ENCODE measurements at places on chromosomes 16 and 17.

DNA sequence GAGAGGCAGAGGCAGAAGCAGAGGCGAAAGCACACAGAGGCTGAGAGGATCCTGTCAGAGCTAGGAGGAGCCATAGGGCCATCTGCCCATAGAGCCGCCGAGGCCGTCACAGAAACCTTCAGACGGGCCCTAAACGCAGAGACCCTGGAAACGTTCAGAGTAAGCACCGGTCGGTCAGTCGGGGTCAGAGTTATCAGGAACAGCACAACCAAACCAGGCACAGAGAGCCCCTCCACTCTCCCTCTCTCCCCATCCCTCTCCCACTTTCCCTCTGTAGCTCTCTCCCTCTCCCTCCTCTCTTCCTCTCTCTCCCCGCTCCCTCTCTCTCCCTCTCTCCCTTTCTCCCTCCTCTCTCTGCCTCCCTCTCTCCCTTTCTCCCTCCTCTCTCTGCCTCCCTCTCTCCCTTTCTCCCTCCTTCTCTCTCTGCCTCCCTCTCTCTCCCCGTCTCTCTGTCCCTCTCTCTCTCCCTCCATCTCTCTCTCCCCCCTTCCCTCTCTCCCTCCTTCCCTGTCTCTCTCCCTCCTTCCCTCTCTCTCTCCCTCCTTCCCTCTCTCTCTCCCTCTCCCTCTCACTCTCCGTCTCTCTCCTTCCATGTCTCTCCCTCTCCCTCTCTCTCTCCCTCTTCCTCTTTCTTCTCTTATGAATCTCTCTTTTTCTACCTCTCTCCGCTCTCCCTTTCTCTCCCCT, 138.9 kb downstream of the C16orf95 start:
- no peak for DNase-seq

DNA sequence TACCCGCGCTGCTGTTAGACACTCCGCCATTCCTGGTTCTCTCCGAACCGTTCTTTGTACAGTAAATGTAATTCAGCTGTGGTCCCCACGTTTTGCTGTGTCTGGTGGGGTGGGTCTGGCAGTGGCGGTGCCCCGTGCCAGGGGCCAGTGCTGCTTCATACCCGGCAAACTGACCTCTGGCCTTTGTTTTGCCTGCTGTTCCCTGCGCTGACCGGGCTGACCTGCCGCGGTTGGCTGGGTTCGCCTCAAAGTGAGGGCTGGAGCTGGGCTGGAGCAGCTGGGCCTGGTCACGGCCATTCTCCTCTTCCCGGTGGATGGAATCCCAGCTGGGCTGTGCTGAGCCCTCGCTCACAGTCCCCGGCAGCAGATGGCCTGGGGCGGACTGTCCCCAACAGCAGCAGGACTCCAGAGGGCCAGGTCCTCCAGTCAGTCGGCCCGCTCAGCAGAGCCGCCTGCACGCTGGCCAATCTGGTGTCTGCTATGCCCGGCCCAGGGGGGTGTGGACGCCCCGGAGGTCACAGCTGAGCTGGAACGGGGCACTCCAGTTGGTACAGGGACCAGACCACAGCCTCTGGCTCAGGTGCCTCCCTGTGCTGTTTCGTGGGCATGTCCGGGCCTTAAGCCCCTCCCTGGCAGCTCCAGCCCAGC, 1.5 kb upstream of the WFIKKN1 start:
- peak; percentile 77 for DNase-seq

DNA sequence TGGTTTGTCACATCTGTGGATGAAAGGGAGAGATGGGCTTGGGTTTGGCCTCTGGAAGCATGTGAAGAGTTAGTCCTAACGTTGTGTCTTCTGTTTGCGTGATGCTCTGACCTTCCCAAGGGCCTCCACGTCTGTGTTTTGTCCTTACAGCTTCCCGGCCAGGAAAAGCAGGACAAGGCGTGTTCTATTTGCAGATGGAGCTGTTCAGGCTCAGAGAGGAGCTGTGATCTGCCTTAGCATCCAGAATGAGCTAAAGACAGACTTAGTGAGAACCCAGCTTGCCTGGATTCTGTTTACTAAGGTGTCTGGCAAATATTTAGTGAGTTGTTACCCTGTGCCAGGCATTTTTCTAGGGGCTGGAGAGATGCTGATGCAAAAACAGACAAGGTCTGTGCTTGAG, 282.1 kb downstream of the CBLN1 start:
- no peak for DNase-seq

DNA sequence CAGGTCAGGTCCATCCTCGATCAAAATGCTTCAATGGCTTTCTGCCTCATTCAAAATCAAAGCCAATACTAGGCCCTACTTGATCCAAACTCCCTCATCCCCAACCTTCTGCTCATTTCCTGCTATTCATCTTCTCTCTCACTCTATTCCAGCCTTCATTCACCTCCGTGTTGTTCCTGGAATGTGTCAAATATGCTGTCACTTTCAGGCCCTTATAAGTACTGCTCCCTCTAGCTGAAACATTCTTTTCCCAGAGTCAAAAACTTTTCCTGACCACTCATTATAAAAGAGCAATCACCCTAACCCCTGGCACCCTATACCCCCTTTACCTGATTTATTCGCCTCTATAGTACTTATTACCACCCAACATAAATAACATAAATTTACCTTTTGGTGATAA, 303.7 kb upstream of the PMFBP1 start:
- DNase-seq: no peak

DNA sequence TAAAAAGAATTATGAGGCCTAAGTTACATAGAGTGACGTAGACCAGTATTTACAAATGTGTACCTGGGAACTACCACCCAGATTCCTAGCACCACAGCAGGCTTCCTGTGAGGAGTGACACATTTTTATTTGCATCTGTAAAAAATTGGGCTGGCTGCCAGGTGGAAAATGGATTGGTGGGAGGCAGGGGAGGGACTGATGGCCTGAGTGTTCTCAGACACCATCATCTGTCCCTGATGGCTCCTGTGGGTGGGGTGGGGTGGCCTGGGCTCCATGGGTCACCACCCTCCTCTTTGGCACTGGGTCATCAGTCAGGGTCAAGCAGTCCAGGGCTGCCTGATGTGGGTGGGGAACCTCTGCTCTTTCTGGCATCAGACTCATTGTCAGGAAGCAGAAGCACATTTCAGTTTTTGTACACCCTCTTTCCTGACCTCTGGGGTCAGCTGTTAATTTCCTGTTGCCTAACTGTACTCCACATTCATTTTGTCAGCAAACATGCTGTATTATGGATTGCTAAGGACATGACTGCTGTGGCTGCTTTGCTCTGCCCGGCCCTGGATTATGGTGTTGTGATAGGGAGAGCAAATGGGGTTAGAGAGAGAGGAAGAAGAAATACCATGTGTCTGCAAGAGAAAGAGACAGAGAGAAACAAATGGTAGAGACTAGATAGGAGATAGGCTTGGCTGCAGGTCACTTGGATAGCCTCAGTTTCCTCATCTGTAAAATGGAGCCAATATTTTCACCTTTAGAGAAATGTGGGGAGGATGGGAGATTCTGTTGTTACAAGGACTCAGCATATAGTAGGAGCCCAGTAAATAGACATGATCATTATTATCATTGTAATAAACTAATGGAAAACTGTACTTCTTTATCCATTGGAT, 11.6 kb upstream of the MFAP4 start:
- DNase-seq: no peak

- no peak for DNase-seq
These were observed 22.2 kb upstream of the PEMT start for GRCh38 chr17:17613708-17614114.

DNA sequence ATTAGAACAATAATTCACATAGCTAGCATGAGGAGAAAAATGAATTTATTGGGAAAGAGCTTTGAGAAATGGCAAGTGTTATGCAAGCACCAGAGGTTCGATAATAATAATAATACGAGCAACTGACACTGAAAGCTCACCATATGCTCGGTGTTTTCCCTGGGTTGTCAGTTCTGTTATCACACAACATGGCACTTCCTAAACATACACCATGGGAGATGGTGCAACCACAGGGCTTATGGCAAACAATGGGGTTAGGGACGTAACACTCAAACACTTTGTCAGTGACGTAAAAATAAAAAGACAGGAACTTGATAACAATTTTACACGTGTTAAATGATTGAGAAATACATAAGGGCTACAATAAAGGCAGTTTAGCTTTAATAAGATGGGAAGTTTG, 23.7 kb downstream of the OR1D5 start:
- DNase-seq: no peak

GRCh38 chr17:15154618-15155017, 110.5 kb downstream of the PMP22 start:
- no peak for DNase-seq

GRCh38 chr16:85306071-85306792, 194.0 kb upstream of the CIBAR2 start:
- DNase-seq: peak; percentile 61

Measured in posterior cingulate gyrus (tissue), 11 donors.